ENCODE measurements at places on chromosomes 11 and 22.
A peak's percentile ranks its signal among the peaks of the same experiment; 100 is the strongest.

- no peak for DNase-seq
These were observed 40.5 kb upstream of the TOP3B start for GRCh38 chr22:22022947-22023534.

- no peak for DNase-seq
These were observed 15.0 kb downstream of the VWCE start for GRCh38 chr11:61279934-61280659.

DNA sequence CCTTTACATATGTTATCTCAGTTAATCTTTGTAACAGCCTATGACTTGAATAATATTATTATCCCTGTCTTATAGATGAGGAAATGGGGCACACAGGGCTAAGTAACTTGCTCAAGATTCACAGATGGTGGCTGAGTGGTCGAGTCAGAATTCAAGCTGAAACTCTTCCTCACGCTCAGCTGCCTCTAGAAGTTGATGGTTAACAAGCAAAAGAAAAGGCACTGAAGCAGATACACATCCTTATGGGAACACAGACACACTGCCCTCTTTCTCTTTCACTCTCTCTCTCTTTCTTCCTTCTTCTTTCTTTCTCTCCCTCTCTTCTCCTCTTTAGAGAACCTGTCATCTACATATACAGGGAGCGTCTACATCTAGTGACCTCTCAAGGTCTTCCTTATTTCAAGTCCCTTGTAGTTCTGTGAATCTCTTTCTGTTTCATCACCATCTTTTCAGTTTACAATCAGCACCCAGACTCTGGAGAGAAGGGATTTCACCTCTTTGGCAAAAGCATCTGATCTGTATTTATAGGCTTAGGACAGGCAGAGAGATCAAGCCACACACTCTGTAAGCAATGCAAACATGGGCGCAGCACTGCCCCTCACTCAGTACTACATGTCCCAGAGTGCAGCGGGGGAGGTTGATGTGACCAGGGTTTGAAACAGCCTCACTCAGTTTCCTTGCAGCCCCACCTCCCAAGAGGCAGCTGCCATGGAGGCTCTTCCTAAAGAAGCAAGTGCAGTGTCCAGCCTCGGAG is 75.7 kb downstream of the GRAMD1B start:
- no peak for DNase-seq

GRCh38 chr11:116869610-116870009 is 32.2 kb upstream of the APOA1 start:
- no peak for DNase-seq

DNA sequence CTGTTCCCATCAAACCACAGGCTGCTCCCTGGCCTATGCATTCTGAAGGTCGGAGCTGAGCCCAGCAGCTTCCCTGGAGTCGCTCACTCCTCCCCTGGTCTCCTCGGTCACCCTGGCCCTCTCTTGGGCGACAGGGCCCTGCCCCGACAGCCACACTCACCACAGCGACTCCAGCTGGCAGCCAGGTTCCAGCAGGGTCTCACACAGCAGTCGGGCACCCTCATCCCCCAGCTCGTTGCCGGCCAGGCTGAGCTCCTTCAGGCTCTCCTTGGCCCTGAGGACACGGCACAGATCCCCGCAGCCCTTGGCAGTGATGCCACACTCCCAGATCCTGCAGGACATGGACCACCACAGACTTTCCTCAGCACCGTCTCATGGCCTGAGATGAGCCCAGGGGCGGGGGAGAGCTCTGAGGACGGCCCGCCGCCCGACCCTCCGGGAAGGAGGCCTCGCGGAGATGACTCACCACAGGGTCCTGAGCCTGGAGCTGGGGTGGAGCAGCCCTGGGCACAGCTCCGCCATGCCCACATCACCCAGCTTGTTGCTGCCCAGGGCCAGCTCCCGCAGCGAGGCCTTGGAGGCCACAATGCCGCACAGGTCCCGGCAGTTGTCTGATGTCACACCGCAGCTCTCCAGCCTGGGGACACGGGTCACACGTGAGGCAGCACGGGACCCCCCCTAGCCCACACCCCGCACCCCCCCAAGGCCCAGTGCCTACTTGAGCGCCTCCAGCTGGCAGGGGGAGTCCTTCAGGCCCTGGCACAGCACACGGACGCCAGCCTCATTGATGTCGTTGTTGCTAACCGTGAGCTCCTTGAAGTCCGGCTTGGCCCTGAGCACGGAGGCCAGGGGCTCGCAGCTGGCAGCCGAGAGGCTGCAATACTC is 8.5 kb downstream of the RNH1 start:
- DNase-seq: no peak

GRCh38 chr11:73295241-73295995 is 12.7 kb upstream of the ARHGEF17 start:
- DNase-seq: peak; percentile 60

GRCh38 chr11:6618117-6619003 is 862 bp downstream of the TPP1 start:
- no peak for DNase-seq

GRCh38 chr11:65898656-65899355 is 1.4 kb downstream of the FOSL1 start:
- DNase-seq: no peak

- DNase-seq: no peak
These were observed 19.2 kb downstream of the MICALL1 start for GRCh38 chr22:37925330-37925729.

DNA sequence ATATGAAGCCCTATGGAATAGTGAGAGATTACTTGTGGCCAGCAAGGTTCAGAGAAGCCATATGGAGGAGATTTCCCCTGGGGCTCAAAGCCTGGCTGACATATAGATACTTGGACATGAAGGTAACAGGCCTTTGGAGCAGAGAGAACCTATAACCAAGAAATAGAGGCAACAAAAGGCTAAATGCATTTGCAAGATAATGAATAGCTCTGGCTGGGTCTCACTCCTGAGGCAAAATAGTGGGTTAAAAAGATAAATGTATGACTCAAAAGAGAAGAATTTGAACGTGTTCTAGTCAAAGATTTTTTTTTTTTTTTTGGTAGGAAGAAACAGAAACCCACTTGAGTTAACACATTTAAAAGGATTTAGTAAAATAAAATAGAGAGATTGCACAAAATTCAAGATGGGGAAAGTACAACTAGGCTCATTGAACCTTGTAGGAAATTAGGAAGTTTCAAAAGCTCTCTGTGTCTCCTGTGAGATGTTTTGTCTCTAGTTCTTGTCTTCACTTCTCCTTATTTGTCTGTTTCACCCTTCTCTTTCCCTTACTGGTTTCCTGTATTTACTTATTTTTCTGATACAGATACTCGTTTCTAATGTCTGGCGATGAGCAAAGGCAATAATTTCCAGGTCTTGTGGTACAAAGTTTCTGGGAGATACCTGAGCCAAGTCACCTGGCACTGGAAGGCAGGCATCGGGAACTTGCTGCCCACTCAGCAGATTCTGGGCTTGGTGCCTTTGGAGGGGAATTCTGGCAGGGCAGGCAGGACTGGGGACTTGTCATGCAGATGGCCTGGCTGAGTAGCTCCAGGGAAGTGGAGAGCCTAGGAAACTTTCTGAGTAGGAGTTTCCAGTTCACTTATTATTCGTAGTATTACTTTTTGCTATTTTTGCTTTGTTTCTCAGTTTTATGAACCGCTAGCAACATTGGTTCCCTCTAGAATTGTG is 49.2 kb upstream of the SESN3 start:
- DNase-seq: no peak

- no peak for DNase-seq
These were observed 14.2 kb downstream of the DDX10 start for GRCh38 chr11:108679045-108679444.

GRCh38 chr11:22666325-22666687 is at the start of gene GAS2:
Gene GAS2, plus strand, starts transcription at chr11:22666611. Its CDS starts 8,259 bp downstream, at chr11:22674870.
- no peak for DNase-seq

All from LoVo (cell line).